Activated CD4-positive, alpha-beta T cell treated with anti-CD3 and anti-CD28 coated beads, Interleukin-2, amount 10 ng/mL, durations not matched to agents 24 days and 14 days (primary cell): ENCODE measurements at places on chromosomes 4 and X.

DNA sequence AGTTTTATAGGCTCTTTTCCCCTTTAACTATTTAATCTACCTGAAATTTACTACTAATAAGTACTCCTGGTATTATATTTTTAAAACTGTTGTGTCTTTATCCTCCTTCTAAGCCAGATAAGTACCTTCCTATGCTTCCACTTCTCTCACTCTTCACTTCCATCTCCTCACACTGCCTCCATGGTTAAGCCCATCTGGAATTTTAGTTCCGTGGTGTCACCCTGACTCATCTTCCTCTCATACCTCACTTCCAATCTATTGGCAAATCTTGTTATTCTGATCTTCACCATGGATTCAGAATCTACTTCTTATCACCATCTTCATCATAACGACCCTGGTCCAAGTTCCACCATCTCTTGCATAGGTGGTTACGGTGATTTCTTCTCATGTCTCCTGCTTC lies 32.7 kb upstream of the DAPP1 start:
- DNase-seq: no peak

GRCh38 chrX:110089656-110090403 lies 86.9 kb downstream of the TMEM164 start:
- DNase-seq: no peak

DNA sequence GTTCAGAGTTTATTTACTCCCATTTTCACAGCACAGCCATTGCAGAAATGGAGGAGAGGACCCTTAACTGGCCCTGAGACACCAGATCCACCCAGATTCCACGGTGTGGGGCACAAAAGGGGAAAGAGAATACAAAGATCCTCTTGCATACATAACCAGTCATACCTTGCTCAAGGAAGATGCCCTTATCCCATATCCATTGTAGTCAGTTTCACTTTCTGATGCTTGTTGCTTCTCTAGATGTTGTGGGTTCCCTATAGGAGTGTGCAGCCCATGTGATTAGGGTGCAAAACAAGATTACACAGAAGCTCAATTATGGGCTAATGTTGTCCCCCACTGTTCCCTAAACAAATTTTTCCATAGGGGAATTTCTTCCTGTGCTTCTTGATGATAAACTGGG lies 1309.0 kb upstream of the PABPC4L start:
- no peak for DNase-seq

DNA sequence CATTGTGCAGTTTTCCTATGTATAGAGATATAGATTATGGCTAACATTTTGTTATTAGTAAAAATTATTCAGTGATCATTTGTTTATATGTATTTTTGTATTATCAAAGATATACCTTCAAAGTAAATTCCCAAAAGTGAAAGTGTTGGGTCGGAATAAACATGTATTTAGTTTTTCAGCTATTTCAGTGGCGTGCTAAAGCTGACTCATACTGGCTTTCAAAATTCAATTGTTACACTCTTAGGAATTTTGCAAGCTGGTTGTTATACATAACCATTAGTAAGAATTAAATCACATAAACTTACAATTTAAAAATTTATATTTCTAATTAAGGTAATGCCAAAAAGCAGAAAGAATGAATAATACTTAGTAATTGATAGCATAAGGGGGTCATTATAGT lies 288.4 kb upstream of the NRK start:
- no peak for DNase-seq

GRCh38 chr4:127352220-127353113 lies 280.3 kb upstream of the INTU start:
- no peak for DNase-seq

DNA sequence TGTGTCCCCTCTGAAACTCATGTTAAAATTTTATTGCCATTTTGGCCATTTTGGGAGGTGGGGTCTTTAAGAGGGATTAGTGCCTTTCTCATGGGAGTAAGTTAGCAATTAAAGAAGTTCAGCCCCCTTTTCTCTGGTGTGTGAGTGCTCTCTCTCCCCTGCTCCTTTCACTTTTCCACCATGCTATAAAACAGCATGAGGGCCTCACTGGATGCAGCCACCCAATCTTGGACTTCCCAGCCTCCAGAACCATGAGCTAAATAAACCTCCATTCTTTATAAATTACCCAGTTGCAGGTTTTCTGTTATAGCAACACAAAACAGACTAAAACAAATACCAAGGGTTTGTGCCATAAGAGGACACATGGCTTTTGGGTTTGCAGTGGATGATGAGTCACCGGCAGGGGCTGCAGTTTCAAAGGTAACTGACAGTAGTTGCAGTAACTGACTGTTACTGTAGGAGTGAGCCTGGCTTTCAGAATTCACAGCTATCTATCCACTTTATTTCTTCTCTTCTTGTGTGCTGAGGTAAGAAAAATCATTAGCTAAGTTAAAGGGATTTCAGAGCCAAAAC lies 121.5 kb downstream of the PPEF1 start:
- DNase-seq: no peak

GRCh38 chr4:11542952-11543351 lies 114.3 kb upstream of the HS3ST1 start:
- no peak for DNase-seq
